ENCODE measurements at places on chromosomes 7 and 10.
A peak's percentile ranks its signal among the peaks of the same experiment; 100 is the strongest.

DNA sequence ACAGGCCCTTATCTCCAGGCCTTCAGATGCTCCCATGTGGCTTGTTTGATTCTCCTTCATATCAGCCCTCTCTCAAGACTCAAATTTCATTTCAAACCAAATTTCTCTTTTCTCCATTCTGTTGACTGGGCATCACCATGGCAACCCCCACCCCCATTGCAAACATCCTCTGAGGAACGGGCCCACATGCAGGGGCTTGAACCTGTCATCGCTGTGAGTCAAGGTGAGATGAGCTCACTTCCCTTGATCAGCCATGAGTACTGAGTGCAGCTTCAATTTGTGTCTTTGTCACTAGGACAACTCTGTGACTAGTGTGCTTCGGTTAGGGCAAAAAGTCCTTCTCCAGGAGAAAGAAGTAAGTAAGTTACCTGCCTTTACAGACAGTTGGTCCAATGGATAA, 41.9 kb downstream of the CALML3 start:
- no peak for DNase-seq

DNA sequence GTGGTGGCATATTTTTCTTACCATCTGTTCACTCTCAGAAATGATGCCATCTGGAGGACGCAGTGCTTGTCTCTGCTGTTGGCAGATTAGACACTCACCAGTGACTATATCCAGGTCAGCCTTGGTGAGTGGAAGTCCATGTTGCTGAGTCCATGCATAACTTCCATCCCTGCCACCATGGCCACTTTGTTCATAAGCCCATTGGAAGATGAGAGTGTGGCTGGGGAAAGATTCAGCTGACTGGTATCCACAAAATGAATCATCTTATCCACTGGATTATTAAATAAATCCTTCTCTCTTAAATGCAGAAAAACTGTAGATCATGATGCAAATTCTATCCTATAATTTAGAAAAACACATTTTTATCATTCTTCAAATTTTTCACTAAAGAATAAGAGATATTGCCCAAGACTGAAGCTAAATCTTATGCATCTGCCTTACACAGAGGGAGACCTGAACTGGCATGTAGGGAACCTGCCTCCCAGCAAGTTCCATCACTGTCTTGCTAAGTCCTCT, 726.9 kb downstream of the TNS3 start:
- DNase-seq = peak; percentile 18

GRCh38 chr7:33539659-33540400, 365.5 kb upstream of the BMPER start:
- DNase-seq = no peak

GRCh38 chr10:71449026-71449425, 52.3 kb downstream of the CDH23 start:
- no peak for DNase-seq

DNA sequence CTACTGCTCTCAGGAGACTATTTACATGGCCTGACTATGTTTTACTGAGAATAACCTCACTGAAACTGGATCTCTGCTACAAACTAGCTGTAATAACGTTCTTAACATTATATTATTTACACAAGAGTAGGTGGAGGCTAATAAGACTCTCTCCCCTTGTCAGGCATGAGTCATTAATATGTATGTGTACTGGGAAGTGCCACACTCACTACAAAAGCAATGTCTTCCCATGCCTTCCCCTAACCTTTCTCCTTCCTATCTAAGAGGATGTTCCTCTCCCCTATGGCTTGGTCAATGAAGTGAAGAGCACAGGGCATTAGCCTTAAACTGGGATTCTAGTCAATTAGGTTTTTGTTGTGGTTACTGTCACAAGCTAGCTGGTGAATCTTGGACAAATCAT, 147.9 kb downstream of the DGKB start:
- DNase-seq = no peak

- no peak for DNase-seq
Observed at GRCh38 chr7:51219261-51219988, 97.2 kb downstream of the COBL start.

GRCh38 chr7:101558742-101559325, 70.3 kb downstream of the MYL10 start:
- DNase-seq = peak; percentile 11
